ENCODE measurements at places on chromosomes 6 and 20. TPM values are rescaled to one million over a fixed set of nuclear protein-coding genes. Genes with fewer than 3 reads are reported as not detected.

Gene OR12D3
- not detected for total RNA-seq

Gene CST7
- 0.47 TPM for total RNA-seq

Gene PPP1R14C
- 23.7 TPM for total RNA-seq

GRCh38 chr6:44255105-44255808 is 2.1 kb downstream of the SLC35B2 start:
- peaks cover 8% of the 10 kb centered on the region for H3K4me1 ChIP-seq
- H3K27ac ChIP-seq: no peak overlapping the region
- no peaks in the 10 kb centered on the region for H3K27me3 ChIP-seq
- H3K36me3 ChIP-seq: peaks cover 34% of the 10 kb centered on the region

DNA sequence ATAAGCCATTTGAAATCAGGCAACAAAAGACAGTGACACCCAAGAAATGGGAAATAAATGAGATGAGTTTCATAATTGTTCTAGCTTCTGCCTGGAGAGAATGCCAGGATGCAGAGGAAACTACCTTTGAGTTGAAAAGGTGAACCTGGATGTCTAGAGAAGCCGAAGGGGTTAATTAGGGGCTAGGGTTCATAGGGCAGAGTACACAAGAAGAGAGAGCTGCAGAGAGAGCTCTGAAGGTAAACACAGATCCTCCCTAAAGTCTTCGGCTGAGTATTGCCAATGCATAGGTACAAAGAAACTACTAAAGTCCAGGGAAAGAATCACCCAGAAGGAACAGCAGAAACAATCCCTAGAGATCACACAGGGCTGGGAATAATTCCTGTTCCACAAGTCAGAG is 119.7 kb upstream of the BEND3 start:
- no peaks in the 10 kb centered on the region for H3K27me3 ChIP-seq
- no peaks in the 10 kb centered on the region for H3K36me3 ChIP-seq
- H3K27ac ChIP-seq: no peak overlapping the region
- no peaks in the 10 kb centered on the region for H3K4me1 ChIP-seq
- no peak overlapping the region for H3K4me3 ChIP-seq

DNA sequence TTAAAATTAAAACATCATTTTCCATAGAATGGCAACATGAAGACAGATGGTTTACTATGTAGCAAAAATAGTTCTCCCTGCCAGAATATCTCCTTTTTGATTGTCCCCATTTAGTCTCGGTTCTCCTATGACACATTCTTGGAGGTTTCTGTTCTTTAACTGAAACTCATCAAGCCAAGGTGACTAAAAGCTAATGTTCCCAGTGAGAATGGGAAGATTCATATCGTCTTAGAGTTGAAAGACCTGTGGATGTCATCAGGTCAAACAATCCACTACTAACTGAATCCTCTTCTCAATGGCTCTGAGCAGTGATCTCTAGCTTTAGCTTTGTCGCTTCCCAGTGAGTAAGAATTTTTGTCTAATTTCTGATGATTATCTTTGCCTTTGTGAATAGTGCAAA is 1.3 kb upstream of the DOK5 start:
- H3K36me3 ChIP-seq: no peaks in the 10 kb centered on the region
- no peak for DNase-seq
- H3K4me1 ChIP-seq: no peaks in the 10 kb centered on the region
- H3K4me3 ChIP-seq: no peak overlapping the region

Data from colonic mucosa (tissue), 4 donors.